SHP77 treated with DMSO at 0.1 percent for 48 hours (cell line): ENCODE measurements at places on chromosomes 5 and 9.

GRCh38 chr5:40831346-40832210, 3.4 kb downstream of the RPL37 start:
- no peak for DNase-seq

GRCh38 chr5:109690242-109690974, 681 bp downstream of the MAN2A1 start:
- peak; percentile 24 for DNase-seq

- DNase-seq: no peak
Measured at GRCh38 chr9:108743416-108743815, 112.4 kb downstream of the ACTL7B start.

- no peak for DNase-seq
Measured at GRCh38 chr9:2872250-2872930, 28.5 kb upstream of the PUM3 start.

DNA sequence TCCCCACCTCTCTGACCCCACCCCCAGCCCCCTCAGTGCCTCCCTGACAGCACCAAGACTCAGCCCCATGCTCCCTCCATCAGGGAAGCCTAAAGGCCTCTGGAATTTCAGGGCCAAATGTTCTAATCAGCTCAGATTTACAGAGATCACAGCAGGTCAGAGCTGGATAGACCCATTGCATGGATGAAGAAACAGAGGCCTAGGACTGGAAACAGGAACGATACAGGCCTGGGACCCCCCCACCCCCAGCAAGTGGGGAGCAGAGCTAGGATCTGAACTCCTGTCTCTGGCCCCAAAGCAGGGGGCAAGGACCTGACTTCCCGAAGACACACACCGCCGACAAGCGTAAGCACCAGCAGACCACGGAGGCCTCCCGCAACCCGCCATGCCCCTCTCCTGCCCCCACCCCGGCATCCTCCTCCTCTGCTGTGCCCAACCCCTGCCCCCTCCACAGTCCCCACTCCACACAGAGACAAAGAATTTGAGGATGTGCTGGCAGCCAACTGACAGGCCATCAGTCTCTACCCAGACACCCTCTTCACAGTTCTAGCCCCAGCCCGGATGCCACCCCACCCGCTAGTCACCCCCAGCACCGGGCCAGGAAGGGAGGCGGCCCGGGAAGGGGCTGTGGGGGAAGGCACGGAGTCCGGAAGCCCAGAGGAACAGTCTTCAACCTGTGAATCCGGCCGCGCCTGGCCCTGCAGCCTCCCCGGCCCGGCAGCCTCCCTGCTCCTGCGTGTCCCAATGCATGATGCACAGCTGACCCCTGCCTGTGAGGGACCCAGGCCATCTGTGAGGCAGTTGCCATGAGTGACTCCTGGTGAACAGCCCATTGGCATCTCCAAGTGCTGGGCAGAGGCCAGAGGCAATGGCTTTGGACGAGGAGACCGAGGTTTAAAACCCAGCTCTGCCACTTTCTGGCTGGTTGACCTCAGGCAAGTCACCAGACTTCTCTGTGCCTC, 31.3 kb downstream of the NDUFA8 start:
- no peak for DNase-seq

DNA sequence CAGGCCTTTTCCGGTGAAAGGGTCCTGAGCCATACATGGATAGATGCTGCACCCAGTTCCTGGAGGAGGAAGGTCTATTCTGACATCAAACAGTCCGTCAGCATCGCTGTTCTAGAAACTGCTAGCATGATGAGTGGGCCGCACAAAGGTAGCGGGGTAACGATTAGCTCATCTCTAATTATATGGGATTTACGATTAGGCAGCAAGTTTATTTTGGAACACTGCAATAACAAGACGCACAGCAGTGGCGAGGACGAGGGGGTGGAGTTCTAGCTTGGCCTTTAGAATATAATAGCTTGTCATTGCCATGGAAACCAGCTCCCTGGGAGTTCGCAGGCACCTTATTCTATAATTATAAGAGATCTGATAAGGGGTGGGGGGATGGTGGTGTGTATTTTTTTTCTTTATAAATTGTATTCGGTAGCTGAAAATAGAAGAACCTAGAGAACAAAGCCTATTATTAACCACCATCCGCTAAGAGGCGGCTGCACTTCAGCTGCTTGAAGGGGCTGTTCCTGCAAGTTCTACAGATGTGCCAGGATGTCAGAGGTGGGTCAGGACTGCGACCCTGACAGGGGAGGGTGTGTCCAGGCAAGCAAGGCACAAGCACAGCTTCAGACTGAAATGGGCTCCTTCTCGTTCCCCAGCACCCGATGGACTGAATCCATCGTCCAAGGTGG, 311.0 kb downstream of the AGTPBP1 start:
- no peak for DNase-seq

- DNase-seq: no peak
Measured at GRCh38 chr5:80442742-80443141, 34.9 kb downstream of the ZFYVE16 start.

DNA sequence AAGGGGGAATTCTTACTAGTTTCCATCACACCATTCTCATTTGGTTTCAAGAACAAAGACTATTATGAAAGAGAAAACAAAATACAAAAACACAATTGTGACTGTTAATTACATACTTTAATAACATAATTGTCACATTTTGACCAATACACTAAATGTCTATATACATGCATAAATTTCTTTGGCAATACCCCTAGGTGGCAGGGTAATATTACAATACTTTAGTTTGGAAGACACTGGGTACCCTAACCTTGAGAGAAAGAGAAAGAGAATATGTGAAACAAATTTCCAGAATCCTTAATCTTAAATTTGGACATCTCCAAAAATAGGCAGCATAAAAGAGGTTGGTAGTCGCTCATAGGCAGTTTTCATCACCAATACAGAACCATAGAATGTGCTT, 619.6 kb upstream of the ADAMTS16 start:
- DNase-seq: no peak

DNA sequence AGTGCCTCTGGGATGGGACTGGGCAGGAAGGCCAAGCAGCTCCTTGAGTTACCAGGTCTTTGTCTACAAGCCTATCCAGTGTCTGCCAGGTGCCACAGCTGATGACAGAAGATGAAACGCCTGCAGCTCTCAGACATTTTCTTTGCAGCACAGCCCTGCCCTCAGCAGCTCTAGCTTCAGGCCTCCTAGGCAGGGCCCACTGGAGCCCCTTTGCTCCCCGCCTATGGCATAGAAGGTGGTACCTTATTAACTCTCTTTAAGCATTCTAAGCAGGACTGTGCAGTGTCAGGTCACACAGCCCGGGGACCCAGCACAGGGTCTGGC, 1.3 kb upstream of the SKP1 start:
- DNase-seq: no peak

- DNase-seq: no peak
Measured at GRCh38 chr5:6090079-6090654, 288.2 kb downstream of the MED10 start.

- no peak for DNase-seq
Measured at GRCh38 chr5:78576376-78576775, 72.2 kb downstream of the LHFPL2 start.

DNA sequence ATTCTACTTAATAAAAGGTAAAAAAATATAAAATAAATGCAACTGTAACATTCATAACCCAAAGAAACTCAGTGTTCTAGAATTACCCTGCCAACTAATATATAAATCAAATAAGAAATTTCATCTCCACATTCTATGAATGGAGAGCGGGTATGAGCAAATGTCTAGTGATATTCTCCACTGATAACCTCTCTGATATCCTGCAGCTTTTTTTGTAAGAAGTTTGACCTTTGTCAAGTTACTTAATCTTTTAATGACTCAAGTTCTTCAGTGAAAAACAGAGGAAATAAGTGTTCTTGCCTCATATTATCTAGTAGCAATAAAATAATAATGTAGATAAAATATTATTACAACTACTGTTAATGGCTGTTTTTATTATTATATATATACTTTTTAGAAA, 1275.6 kb upstream of the CDH9 start:
- DNase-seq: no peak

- DNase-seq: no peak
Measured at GRCh38 chr5:134995850-134996402, 28.2 kb downstream of the CATSPER3 start.

GRCh38 chr5:158390577-158390976, 531.6 kb upstream of the CLINT1 start:
- DNase-seq: no peak

DNA sequence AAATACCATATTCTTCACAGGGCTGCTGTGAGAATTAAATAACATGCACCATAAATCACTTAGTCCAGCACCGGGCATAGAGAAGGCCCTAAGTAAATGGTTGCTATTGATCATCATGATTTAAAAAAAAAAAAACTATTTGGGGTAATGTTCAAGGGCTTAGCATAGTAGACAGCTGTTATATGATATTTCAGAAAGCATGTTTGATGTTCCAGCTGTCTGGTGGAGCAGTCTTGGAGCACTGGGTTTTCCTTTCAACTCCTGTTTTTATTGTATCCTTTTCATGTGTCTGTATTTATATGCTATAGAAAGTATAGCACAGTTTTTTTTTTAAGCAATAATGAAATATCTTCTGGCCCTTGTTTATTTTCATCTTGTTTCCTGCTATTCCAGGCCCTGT, 28.0 kb upstream of the TOMM5 start:
- DNase-seq: no peak

- DNase-seq: no peak
Measured at GRCh38 chr9:135504262-135505243, 4.1 kb downstream of the MRPS2 start.

DNA sequence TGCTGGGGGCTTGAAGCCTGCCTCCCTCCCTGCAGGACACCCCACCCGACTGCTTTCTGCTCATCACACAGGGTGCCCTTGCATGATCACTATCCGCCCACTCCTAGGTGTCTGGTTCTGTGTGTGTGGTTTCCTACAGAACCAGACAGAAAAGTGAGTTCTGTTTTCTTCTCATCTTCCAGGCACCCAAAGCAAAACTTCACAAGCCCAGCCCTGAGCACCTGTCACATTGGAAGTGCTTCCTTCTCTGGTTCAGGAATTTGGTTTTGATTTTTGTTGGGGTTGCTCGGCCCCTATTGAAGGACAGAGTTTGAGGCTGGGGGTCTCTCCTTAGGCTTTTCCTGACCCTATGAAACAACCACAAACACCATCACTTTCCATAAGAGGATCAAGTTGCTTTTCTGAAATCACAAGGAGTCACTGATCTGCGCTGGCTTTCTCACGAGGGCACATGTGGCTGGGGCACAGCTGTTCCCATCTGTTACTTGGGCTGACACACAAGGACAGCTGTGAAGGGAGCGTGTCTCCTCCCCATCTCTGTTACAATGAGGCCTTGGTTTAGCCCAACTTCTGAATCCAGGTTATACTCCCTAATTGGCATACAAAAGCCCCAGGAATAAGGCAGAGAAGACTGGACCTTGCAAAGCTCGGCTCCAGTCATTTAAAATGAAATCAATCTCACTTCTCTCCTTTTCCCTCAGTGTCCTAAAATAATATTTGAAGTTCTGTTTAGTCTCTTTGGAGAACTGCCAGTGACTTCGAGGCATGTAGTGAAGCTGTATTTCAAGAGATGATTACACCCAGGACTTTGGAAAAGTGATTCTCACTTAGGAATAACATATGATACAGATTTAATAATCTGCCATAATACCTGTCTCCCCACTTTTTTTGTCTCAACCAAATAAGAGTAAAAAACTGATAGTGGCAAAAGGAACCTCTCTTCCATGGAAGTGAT, 213.1 kb upstream of the GAS1 start:
- DNase-seq: no peak

DNA sequence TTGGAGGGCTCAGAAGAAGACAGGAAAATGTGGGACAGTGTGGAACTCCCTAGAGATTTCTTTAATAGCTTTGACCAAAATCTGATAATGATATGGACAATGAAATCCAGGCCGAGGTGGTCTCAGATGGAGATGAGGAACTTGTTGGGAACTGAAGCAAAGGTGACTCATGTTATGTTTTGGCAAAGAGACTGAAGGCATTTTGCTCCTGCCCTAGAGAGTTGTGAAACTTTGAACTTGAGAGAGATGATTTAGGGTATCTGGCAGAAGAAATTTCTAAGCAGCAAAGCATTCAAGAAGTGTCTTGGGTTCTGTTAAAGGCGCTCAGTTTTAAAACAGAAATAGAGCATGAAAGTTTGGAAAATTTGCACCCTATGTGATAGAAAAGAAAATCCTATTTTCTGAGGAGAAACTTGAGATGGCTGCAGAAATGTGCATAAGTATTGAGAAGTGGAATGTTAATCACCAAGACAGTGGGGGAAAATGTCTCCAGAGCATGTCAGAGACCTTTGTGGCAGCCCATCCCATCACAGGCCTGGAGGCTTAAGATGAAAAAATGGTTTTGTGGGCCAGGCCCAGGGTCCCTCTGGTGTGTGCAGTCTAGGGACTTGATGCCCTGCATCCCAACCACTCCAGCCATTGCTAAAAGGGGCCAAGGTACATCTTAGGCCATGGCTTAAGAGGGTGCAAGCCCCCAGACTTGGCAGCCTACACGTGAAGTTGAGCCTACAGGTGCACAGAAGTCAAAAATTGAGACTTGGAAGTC, 463.7 kb upstream of the TLE4 start:
- DNase-seq: no peak

DNA sequence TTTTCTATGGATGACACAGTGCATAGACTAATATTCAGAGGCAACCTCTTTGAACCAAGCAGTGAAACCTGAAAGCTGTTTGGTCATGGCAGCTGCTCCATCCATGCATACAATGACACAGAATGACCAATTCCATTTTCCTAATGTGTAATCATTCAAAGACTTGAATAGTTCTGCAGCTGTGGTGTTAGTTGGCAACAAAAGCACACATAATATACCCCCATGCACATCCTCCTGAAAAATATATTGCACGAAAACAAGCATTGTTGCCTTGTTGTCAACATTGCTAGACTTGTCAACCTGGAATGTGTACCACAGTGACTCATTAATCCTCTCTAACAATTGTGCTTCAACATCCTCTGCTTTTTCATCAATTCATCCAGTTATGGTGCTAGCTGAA, 71.0 kb upstream of the SEMA6A start:
- DNase-seq: no peak
